ENCODE measurements at places on chromosomes 6 and 20. TPM values are rescaled to one million over a fixed set of nuclear protein-coding genes. Genes with fewer than 3 reads are reported as not detected.

DNA sequence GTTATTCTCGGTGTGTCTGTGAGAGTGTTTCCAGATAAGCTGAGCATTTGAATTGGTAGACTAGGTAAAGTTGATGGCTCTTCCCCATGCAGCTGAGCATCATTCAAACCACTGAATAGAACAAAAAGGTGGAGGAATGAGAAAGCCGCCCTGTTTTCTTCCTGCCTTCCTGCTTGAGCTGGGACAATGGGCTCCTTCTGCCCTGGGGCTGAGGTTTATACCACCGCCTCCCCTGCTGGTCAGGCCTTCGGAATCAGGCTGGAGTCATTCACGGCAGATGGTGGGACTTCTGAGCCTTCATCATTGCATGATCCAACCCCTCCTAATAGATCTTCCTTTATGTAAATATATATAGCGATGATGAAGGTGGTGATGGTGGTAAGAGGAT, 124.9 kb downstream of the ANKRD60 start:
- no peak for DNase-seq
- H3K27me3 ChIP-seq, result no peaks in the 10 kb centered on the region
- no peaks in the 10 kb centered on the region for H3K36me3 ChIP-seq
- H3K27ac ChIP-seq, result no peak overlapping the region
- no peak overlapping the region for H3K4me3 ChIP-seq

- no peaks in the 10 kb centered on the region for H3K27me3 ChIP-seq
- H3K36me3 ChIP-seq, result no peaks in the 10 kb centered on the region
- H3K4me1 ChIP-seq, result peaks cover 5% of the 10 kb centered on the region
Observed at GRCh38 chr6:128474481-128474880, 45.9 kb downstream of the PTPRK start.

Gene HLA-F
- total RNA-seq, result 418 TPM

Gene SLC4A11
- total RNA-seq, result 5.6 TPM

DNA sequence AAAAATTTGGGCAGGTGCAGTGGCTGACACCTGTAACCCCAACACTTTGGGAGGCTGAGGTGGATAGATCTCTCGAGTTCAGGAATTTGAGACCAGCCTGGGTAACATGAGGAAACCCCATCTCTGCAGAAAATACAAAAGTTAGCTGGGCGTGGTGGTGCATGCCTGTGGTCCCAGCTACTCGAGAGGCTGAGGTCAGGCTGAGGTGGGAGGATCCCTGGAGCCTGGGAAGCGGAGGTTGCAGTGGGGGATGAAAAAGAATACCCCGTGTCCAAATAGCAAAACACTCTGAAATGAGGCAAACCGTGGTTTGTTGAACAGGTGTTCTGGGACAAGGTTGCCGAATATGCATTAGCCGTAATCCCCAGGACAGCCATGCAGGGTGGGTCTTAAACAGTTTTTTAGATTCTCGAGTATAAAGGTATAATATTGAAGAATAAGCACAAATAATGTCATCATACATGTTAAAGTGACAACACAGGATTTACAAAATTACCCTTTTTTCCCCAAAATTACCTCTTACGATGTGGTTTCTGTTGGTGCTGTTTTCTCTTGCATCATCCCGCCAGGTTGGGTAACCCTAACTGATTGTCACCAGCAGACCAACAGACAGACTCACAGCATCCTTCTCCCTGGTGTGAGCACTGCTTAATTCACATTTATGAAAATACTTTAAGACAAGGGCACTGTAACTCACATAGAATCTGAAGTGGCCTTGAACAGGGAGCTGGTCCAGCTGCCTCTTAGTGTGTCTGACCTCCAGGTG, 9.1 kb downstream of the DNAJC5 start:
- peaks cover 17% of the 10 kb centered on the region for H3K4me1 ChIP-seq
- H3K27me3 ChIP-seq, result no peaks in the 10 kb centered on the region
- DNase-seq, result no peak
- peak overlapping the region; percentile 32 for H3K27ac ChIP-seq
- no peak overlapping the region for H3K4me3 ChIP-seq

Gene SOX4
- total RNA-seq, result 18.9 TPM

DNA sequence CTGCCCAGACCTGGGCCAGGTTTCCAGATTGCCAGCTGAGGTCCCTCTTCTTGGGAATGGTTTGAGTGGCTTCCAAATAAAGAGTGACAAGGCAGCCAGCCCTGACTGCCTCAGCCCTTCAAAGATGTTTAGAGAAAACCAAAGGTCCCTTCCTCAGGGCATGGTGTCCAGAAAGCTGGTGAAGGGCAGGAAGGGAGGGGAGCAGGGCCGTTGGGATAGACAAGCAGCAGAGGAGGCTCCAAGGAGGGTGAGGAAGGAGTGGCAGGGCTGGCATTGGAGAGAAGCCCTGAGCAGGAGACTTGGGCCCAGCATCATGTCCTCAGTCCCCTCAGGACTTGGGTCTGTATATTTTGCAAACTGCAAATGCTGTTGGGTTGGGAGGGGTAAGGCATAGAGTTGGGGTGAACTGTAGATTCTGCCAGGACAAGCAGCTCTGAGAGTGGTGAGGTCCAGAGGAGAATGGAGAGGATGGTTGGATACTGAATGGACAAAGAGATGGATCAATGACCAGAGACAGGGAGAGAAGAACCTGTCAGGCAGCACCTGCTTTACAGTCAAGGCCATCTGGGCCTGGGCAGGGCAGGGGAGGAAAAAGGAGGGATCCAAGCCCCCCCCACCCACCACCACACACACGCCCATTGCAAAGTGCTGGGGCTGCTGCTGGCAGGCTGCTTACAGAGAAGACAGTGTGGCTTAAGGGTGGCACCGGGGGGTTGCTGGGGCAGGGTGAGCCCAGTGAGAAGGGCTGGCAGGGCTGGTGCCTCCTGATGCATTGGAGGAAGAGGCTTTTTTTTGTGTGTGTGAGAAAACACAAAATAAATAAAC, 5.5 kb upstream of the DSN1 start:
- no peak overlapping the region for H3K4me3 ChIP-seq
- peak; percentile 17 for DNase-seq
- H3K36me3 ChIP-seq, result peaks cover 3% of the 10 kb centered on the region
- peaks cover 11% of the 10 kb centered on the region for H3K4me1 ChIP-seq

DNA sequence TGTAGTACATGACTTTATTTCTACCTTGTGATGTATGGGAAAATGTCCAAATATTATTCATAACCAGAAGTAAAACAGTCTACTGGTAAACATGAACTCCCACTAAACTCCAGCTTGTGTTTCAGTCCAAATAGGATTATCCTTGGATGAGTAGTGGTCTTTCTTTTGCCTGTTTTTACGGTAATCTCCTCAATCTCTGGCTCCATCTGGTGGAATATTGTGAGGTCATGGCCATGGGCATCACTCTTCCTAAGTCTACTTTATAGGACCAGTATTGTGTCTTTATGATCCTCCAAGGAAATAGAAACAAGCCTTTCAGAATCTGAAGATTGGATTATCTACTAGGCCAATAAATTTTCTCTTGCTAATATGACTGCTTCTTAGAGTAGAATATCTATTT, 505.0 kb downstream of the BMP2 start:
- H3K4me1 ChIP-seq, result no peaks in the 10 kb centered on the region
- H3K4me3 ChIP-seq, result no peak overlapping the region
- H3K27ac ChIP-seq, result no peak overlapping the region
- no peak for DNase-seq
- no peaks in the 10 kb centered on the region for H3K27me3 ChIP-seq

GRCh38 chr20:59611286-59611685, 6.9 kb downstream of the PHACTR3 start:
- no peak overlapping the region for H3K4me3 ChIP-seq
- H3K36me3 ChIP-seq, result no peaks in the 10 kb centered on the region
- no peaks in the 10 kb centered on the region for H3K4me1 ChIP-seq

Gene LY86
- total RNA-seq, result 21.9 TPM

GRCh38 chr6:10190042-10190441, 224.8 kb downstream of the TFAP2A start:
- H3K36me3 ChIP-seq, result no peaks in the 10 kb centered on the region
- H3K27me3 ChIP-seq, result no peaks in the 10 kb centered on the region

Gene CABLES2
- total RNA-seq, result 3.4 TPM

Gene MAVS
- 31.0 TPM for total RNA-seq

DNA sequence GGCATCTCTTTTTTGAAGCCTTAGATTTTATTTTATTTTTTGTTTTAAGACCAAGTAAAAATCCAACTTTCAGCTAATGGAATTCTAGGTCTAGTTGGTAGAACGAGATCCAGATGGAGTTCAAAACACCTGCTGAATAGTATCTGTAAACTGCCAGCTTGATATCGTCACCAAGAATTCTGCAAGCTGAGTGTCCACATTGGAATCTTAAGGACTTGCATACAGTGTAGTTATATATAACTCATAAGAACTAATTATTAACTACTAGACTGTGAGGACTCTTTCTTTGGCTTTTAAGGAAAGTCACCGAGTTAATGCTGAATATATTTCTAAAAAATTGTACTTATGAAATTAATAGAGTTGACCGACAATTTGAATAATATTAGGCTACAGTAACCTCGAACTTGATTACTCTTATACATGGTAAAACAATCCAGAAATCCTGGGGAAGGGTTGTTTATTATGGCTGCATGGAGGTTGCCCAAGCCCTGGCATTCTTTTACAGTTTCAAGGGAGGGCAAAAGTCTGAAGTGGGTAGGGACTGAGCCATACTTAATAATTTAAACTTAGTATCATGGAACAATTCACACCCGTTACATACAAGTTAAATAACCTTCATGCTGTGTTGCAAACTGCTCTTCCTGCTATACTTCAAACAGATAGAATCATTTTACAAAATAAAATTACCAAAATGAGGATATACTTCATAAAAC, 553.9 kb downstream of the PTPRT start:
- H3K36me3 ChIP-seq, result no peaks in the 10 kb centered on the region
- no peak overlapping the region for H3K4me3 ChIP-seq
- H3K4me1 ChIP-seq, result no peaks in the 10 kb centered on the region

Gene CASS4
- total RNA-seq, result 13.4 TPM

Gene CTAGE9
- total RNA-seq, result not detected

DNA sequence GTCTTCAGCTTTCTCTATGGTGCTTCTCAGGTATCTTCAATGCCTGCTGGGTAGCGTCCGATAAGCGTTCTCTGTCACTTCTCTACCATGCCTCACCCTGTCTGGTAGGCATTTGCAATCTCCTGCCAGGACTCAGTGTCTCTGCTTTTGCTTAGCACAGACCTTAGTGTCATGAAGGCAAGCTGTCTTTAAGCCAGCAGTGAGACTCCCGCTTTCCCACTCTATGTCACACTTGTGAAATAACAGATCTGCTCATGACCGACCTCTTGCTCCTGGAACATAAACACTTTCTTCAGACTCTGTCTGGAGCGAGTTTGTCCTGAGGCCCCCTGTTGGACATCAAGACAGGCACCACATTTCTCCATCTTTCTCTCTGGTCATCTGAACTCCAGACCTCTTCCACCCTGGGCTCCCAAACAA, 17.0 kb downstream of the ADGRB3 start:
- DNase-seq, result no peak
- no peak overlapping the region for H3K27ac ChIP-seq
- H3K36me3 ChIP-seq, result no peaks in the 10 kb centered on the region

Gene LINC00237
- not detected for total RNA-seq

Gene TSBP1
- not detected for total RNA-seq

Gene FOXA2
- total RNA-seq, result 45.3 TPM

GRCh38 chr20:33657704-33658095, 4.4 kb upstream of the C20orf144 start:
- no peak for DNase-seq
- peaks cover 7% of the 10 kb centered on the region for H3K4me1 ChIP-seq
- H3K27me3 ChIP-seq, result no peaks in the 10 kb centered on the region
- H3K4me3 ChIP-seq, result no peak overlapping the region
- peaks cover 5% of the 10 kb centered on the region for H3K36me3 ChIP-seq

GRCh38 chr20:2314759-2315439, 19.1 kb downstream of the TGM3 start:
- H3K4me3 ChIP-seq, result no peak overlapping the region
- H3K27ac ChIP-seq, result peak overlapping the region; percentile 35
- no peaks in the 10 kb centered on the region for H3K27me3 ChIP-seq
- H3K36me3 ChIP-seq, result no peaks in the 10 kb centered on the region
- H3K4me1 ChIP-seq, result no peaks in the 10 kb centered on the region

GRCh38 chr20:39263076-39263475, 300.9 kb downstream of the DHX35 start:
- H3K36me3 ChIP-seq, result no peaks in the 10 kb centered on the region
- H3K4me3 ChIP-seq, result no peak overlapping the region
- no peak overlapping the region for H3K27ac ChIP-seq

Gene TP53TG5
- not detected for total RNA-seq

GRCh38 chr20:56433880-56434255, 21.8 kb downstream of the CASS4 start:
- DNase-seq, result no peak
- H3K4me3 ChIP-seq, result no peak overlapping the region
- H3K27ac ChIP-seq, result no peak overlapping the region
- no peaks in the 10 kb centered on the region for H3K27me3 ChIP-seq
- peaks cover 16% of the 10 kb centered on the region for H3K4me1 ChIP-seq

GRCh38 chr6:34696189-34696738, 303 bp downstream of the ILRUN start:
- peak overlapping the region; percentile 92 for H3K27ac ChIP-seq
- peaks cover 36% of the 10 kb centered on the region for H3K4me1 ChIP-seq

- DNase-seq, result no peak
- H3K27ac ChIP-seq, result no peak overlapping the region
- H3K27me3 ChIP-seq, result no peaks in the 10 kb centered on the region
- no peaks in the 10 kb centered on the region for H3K36me3 ChIP-seq
Observed at GRCh38 chr6:135117413-135117968, 62.9 kb upstream of the HBS1L start.

GRCh38 chr6:150212778-150213177, 69.9 kb downstream of the PPP1R14C start:
- H3K4me1 ChIP-seq, result peaks cover 6% of the 10 kb centered on the region
- no peaks in the 10 kb centered on the region for H3K27me3 ChIP-seq
- no peak overlapping the region for H3K27ac ChIP-seq
- no peak for DNase-seq
- H3K4me3 ChIP-seq, result no peak overlapping the region

Gene DCBLD1
- 43.0 TPM for total RNA-seq

Gene RBM38
- 25.5 TPM for total RNA-seq

DNA sequence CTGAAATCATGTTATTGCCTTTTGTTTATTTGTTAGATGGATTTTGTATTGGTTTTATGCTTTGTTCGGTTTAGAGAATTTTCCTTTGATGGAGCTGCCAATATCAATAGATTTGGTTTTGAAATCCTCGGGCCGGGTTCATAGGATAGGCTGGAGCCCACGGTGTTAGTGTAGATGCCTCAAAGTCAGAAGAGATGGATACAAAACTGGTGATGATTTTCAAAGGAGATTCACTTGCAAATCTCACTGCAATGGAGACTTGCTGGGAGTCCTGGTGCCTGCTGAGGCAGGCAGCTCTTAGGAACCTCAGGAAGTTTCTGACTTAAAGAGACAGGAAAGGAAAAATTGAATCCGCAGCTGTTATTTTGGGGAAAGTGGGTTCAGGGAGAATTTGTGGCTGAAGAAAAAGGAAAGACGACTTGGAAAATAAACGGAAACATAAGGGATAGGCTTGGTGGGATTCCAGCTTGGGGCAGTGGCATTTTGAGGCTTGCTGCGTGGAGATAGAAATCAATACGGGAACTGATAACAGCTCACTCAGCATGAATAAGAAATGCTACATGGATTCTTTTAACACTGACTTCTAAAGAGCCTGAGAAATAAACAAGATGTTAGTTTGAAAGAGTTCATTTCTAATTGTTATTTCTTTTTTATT, 241.6 kb downstream of the PHACTR1 start:
- no peak for DNase-seq
- H3K27ac ChIP-seq, result peak overlapping the region; percentile 87
- H3K4me1 ChIP-seq, result peaks cover 41% of the 10 kb centered on the region
- H3K36me3 ChIP-seq, result no peaks in the 10 kb centered on the region
- H3K27me3 ChIP-seq, result no peaks in the 10 kb centered on the region

Gene KIAA1755
- total RNA-seq, result 0.67 TPM

GRCh38 chr6:28124350-28124970, at the start of gene ZSCAN16:
Gene ZSCAN16, plus strand, starts transcription at chr6:28124609. Its CDS starts 835 bp downstream, at chr6:28125444.
- peak within 1 kb of the TSS; percentile 73 for H3K4me3 ChIP-seq
- peaks cover 28% of the 10 kb centered on the region for H3K36me3 ChIP-seq
- peak; percentile 91 for DNase-seq
- H3K27me3 ChIP-seq, result no peaks in the 10 kb centered on the region

Gene SAPCD1
- 4.5 TPM for total RNA-seq

Gene DEFB124
- not detected for total RNA-seq
